ENCODE measurements at places on chromosomes 12 and 14.

DNA sequence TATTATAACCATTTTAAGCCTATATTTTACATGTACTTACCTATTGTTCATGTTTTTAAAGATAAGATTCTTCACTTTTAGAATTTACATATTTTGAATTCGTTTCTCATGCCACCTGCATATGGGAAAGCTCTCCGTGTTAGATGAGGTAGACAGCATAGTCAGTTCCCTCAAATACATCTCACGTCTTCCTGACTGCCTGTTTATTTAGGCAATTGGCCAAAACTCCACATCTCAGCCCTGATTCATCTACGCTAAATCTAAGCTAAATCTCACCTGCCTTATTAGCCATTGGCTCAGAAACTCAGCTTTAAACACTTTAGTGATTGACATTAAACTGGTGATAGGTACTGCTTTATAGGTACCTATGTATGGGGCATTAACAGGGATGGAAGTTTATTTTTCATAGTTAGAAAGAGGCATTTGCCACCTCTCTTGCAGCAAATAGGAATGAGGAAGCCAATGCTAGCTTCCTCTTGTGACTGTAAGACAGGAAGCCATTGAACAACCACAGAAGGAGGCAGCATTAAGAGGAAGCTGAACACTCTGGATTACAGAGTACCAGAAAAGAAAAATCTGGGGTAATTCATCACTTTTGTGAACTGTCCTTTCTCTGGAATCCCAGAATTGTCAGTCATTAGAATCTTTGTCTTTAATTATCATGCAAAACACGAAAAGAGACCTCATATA is 111.9 kb downstream of the LRFN5 start:
- DNase-seq, result no peak

DNA sequence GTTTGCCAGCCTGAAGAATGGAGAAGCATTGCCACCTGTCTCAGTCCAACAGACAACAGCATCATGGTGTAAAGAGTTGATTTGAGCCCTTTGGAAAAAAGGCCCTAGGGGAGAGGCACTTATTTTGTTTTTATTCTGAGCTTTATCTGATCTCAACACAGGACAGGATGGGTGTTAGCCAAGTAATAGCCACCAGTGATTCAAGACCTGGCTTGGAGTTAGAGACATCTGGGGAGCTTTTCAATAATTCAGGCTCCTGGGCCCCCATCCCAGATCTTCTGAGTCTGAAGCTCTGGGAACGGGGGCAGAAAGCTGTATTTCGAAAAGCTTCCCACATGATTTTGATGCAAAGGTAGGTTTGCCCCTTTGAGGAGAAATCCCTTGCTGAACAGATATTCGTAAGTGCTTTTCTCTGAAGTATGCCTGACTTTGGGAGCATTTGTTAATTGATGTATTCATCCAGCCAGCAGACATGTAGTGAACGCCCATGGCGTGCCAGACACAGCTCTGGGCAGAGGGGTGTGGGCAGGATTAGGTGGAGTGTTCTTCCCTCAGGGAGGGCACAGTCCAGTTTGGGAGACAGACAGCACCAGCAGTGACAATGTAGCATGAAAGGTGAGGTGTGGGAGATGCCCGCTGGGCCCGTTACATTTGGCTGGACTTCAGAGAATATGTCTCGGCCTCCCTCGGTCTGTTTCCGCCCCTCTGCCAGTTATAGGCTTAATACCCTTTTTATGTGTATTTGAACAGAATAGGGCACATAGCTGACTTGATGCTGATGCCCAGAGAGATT is 72.5 kb downstream of the TSPAN9 start:
- no peak for DNase-seq

DNA sequence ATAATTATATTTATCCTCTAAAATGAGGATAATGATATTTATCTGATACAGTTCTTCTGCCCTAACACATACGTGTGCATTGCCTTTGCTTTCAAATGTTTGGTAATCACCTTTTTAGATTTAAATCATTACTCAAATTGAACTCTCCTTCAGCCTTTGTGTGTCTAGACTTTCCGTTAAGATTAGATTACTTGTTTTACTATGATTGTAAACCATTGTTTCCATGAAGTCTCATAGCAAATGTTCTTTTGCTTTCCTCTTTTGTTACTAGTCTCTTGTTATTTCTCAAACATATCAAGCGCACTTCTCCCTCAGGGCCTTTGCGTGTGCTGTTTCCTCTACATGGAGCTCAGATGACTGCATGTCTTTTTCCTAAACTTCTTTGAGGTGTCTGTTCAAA is 63.7 kb downstream of the ETV6 start:
- DNase-seq, result no peak

DNA sequence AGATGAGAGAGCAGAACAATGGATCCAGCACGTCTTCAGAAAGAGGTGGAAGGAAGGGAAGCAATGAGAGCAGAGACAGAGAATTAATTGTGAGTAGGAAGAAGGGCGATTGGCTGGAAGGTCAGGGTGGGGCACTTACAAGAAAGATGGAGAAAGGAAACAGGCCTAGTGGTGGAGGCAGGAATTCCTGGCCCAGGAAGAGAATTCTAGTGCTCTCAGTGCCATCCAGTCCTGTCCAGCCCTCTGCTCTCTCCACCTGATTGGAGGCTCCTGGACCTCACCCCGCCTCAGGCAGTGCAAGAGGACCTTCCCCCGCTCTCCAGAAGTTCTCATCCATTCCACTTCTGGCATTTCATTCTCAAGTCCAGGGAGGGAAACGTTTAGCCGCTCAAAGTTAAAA is 43.0 kb downstream of the NGB start:
- no peak for DNase-seq

DNA sequence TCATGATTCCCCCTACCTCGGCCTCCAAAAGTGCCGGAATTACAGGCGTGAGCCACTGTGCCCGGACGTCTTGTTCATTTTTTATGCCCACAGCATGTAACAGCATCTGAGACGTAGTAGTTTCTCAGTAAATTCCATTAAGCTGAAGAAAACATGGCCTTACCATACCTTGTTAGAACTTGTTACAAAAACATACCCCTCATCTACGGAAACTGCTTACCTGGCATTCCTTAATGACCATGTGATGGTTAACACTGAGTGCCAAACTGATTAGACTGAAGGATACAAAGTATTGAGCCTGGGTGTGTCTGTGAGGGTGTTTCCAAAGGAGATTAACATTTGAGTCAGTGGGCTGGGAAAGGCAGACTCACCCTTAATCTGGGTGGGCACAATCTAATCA is 186.8 kb downstream of the CEP128 start:
- peak; percentile 4 for DNase-seq

DNA sequence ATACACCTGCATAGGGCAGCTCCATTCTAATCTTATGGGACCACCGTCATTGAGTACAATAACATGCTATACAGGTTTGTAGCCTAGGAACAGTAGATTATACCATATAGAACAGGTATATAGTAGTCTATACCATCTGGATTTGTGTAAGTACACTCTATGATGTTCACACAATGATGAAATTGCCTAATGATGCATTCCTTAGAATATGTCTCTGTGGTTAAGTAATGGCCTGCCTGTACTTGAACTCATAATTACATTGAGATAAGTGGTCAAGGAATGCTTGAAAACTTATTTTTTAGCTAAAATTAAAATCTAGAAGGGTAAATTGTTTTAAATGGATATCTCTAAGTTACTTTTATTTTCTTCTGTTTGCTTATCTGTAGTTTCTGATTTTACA is 152.7 kb downstream of the SRGAP1 start:
- DNase-seq, result no peak

- DNase-seq, result no peak
These were observed 45.5 kb downstream of the SLC4A8 start for GRCh38 chr12:51470116-51470515.

- DNase-seq, result no peak
These were observed 98.1 kb upstream of the GRIP1 start for GRCh38 chr12:66776974-66777373.

- DNase-seq, result peak; percentile 90
These were observed 589.0 kb downstream of the C12orf50 start for GRCh38 chr12:87439990-87440827.

DNA sequence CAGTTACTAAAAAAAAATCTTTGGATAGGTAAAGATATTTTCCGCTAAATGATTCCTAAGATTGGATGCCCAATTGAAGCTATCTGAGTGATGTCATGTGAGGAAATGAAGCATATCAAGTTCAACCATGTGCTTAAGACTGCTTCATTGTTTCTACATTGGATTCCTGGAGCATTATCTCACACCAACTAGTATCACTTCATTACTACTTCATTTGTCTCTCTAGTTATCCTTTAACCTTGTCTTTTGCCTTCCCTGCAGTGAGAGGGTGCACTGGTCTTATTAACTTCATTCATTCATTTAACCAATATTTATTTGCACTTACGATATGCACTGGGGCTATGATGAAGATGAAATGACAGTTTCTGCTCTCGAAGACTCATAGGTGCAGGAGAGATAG is 198.1 kb downstream of the SLC38A4 start:
- DNase-seq, result no peak

GRCh38 chr12:1948883-1949282 is 30.4 kb upstream of the CACNA2D4 start:
- no peak for DNase-seq

DNA sequence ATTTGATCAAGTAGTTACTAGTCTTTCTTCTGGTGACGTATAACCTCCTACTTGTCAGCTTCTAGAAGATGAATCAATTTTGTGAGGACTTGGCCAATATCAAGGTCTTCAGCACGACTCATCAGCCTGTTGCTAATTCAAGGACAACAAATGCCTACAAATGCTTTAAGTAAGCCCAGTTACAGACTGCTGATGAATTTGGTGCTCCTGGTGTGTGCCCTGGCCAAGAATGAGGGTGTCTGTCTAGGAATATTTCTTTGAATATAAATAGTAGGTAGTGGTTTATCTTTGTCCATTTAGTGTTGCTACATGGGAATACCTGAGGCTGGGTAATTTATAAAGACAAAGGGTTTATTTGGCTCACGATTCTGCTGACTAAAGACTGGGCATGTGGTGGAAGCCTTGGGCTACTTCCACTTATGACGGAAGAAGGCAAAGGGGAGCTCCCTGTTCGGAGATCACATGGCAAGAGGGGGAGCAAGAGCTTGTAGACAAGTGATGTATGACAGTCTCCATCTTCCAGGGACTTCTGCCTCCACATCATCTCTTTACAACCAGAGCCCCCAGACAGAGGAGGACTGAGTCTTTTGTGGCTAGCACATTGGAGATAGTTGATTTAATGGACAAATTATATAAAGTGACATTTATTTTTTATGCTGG is 180.2 kb downstream of the CRADD start:
- DNase-seq, result no peak

DNA sequence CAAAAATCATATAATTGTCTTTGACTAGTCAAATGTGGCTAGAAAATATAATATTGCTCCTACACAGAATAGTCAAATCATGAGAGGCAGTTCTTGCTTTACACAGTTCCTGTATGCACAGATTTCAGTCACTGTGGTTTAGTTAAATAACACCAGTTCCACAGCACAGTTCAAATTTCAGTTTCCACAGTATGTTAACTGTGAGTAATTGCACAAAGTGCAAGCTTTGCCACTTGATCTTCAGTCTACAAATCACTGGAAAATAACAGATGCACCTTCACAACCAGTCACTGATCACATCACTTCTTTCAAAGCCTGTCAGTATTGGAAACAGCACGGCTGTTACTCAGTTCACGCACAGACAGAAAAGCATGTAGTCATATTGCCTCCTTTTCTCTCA is 38.7 kb downstream of the KCNH5 start:
- no peak for DNase-seq

DNA sequence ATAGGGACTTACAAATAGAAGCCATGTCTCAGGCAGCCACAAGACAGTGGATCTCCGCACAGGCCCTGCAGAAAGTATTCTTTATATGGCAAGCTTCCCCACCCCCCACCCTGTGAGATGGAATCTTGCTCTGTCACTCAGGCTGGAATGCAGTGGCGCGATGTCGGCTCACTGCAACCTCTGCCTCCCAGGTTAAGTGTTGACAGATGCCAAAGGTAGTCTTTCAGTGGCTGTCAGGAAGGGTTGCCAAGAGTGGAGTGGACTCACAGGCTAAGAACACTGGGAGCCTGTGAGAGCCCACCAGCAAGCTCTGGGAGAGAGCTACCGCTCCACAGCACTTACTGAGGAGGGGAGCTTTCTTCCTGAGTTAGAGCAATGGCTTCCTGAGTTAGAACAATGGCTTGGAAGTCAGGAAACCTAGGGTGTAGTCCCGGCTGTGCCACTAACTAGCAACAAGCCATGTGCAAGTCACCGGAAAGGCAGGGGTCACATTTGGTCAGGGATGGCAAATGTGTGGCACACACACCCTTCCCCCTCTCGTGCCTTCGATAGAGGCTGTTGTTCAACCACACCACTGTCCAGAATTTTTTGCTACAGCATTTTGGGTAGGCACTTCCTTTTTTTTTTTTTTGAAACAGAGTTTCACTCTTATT is 2.6 kb downstream of the RNASE1 start:
- DNase-seq, result no peak

DNA sequence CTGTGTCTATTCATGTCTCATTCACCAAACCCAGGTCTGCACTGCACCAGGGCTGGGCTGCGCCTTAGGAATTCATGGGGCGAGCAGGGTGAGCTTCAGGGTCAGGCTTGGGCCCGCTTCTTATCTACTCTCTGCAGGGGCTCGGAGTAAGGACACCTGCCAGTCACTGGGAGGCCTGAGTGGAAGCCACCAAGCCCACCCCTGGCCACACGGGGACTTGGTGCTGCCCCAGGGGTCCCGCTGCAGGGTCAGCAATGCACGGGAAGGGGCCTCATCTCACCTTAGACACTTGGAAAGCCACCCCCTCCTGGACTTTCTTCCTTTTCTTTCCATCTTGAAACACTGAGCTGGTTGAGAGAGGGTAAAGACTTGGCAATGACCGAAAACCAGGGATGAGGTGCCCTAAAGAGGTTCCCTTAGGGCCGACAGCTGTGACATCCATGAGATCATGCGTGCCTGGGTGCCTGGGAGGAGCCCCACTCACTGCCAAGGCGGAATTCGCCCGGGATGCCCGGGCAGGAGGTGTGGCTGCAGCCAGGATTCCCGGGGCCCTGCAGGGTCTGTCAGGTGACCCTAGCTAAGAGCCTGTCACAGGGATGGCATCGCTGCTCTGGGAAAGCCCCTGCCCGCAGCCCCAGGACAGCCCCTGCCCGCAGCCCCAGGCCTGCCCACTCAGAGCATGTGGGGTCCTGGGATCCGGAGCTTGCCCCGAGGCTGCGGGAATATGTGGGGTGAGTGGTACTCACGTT is 45.5 kb upstream of the EML1 start:
- DNase-seq, result no peak

GRCh38 chr14:92922883-92923743 is at the start of gene CHGA:
CHGA (plus strand) TSS chr14:92923150; CDS start chr14:92923360, 210 bp downstream.
- DNase-seq, result no peak

DNA sequence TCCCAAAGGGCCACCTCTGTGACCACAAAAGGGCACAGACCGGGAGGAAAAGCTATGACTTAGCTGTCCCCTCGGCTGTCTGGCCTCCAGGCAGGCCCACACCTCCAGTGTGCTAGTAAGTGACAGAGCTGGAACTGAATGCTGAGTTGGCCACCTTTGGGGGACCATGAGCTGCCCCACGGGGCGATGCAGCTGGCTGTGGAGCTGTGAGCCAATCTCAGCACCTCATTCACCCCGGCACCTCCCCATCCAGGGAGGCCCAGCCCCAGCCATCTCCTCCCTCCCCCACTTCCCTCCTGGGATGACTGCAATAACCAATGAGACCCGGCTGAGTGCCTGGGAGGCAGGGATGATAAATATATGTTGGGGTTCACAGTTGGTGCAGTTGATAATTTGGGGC is 12.2 kb upstream of the TESC start:
- DNase-seq, result no peak
